ENCODE measurements at places on chromosomes 11 and 22. TPM values are rescaled to one million over a fixed set of nuclear protein-coding genes. Genes with fewer than 3 reads are reported as not detected.

GRCh38 chr11:116731821-116732220 lies 41.0 kb downstream of the BUD13 start:
- H3K4me3 ChIP-seq = no peak overlapping the region
- H3K27me3 ChIP-seq = no peaks in the 10 kb centered on the region
- DNase-seq = no peak
- no peaks in the 10 kb centered on the region for H3K36me3 ChIP-seq
- peaks cover 7% of the 10 kb centered on the region for H3K4me1 ChIP-seq

- H3K4me3 ChIP-seq = no peak overlapping the region
- DNase-seq = no peak
- no peak overlapping the region for H3K27ac ChIP-seq
These were observed 14.0 kb upstream of the NRGN start for GRCh38 chr11:124725719-124726105.

DNA sequence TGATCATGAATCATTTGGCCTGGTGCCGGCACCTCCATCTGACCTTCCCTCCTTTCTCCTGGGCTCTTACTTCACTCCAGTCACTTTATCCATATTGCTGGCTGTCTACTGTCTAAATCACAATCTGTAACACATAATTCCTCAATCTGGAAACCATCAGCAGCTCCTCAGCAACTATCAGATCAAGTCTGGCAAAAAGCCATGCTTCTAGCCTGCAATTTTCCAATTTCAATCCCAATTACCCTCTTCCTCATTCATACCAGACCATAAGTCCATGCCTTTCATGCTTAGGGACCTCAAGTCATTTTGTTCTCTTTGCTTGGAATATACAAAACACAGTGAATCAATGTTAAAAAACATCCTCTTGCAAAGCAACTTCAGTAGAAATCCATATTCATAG lies 882.8 kb upstream of the ANO3 start:
- DNase-seq = no peak
- H3K36me3 ChIP-seq = no peaks in the 10 kb centered on the region
- H3K27me3 ChIP-seq = no peaks in the 10 kb centered on the region

DNA sequence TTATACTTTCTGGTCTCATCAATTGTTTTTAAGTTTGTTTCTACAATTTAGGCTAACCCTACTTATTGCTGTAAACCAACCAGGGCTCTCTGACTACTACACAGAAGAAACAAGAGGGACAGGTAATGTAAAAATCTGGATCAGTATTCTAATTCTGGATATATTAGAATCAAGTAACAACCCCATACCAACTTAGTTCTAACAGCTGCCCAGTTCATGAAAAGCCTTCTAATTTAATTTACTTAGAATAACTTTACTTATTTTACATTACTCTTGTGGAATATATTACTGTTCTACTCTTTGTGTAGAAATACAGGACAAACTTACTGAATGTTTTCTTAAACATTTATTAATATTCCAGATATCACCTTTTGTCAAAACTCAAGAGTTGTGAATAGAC lies 45.5 kb upstream of the DBX1 start:
- no peak for DNase-seq
- no peak overlapping the region for H3K4me3 ChIP-seq
- H3K4me1 ChIP-seq = no peaks in the 10 kb centered on the region
- no peaks in the 10 kb centered on the region for H3K27me3 ChIP-seq
- H3K27ac ChIP-seq = no peak overlapping the region

GRCh38 chr11:110407315-110407714 lies 22.4 kb upstream of the FDX1 start:
- H3K27ac ChIP-seq = no peak overlapping the region
- no peak for DNase-seq
- no peaks in the 10 kb centered on the region for H3K27me3 ChIP-seq
- H3K4me3 ChIP-seq = no peak overlapping the region
- H3K36me3 ChIP-seq = no peaks in the 10 kb centered on the region

GRCh38 chr22:50420015-50420414 lies 54.8 kb downstream of the SBF1 start:
- no peaks in the 10 kb centered on the region for H3K27me3 ChIP-seq
- H3K27ac ChIP-seq = no peak overlapping the region
- no peak overlapping the region for H3K4me3 ChIP-seq
- no peak for DNase-seq
- H3K4me1 ChIP-seq = no peaks in the 10 kb centered on the region
- no peaks in the 10 kb centered on the region for H3K36me3 ChIP-seq

DNA sequence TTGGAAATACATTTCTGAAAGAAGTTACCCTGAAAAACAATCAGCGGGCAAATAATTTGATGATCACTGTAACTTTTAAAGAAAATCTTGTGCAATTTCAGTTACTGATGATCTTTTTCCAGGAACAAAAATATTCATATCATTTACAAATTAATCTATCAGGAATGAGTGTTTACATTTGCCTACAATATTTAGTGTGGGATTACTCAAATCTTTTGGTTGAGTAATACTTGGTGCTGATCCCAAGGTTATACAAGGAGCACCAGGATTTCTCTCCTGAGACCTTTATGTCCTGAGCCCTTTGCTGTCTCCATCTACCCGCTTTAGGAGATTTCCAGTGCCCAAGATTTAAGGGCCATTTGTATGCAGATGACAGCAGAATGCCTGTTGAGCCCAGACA lies 116.1 kb downstream of the ATXN10 start:
- H3K4me1 ChIP-seq = peaks cover 31% of the 10 kb centered on the region
- H3K36me3 ChIP-seq = no peaks in the 10 kb centered on the region
- no peak overlapping the region for H3K27ac ChIP-seq
- no peak overlapping the region for H3K4me3 ChIP-seq
- H3K27me3 ChIP-seq = no peaks in the 10 kb centered on the region

- H3K27me3 ChIP-seq = no peaks in the 10 kb centered on the region
- H3K4me1 ChIP-seq = peaks cover 36% of the 10 kb centered on the region
- DNase-seq = no peak
These were observed 85.7 kb downstream of the WNT11 start for GRCh38 chr11:76120513-76121101.

Gene EHBP1L1
- 374 TPM for total RNA-seq

Gene PATE2
- not detected for total RNA-seq

Gene ETS1
- total RNA-seq = 19.6 TPM

- no peaks in the 10 kb centered on the region for H3K36me3 ChIP-seq
- no peak for DNase-seq
- peaks cover 15% of the 10 kb centered on the region for H3K4me1 ChIP-seq
These were observed 1.7 kb downstream of the C11orf96 start for GRCh38 chr11:43943931-43944751.

Gene UPB1
- 0.20 TPM for total RNA-seq

DNA sequence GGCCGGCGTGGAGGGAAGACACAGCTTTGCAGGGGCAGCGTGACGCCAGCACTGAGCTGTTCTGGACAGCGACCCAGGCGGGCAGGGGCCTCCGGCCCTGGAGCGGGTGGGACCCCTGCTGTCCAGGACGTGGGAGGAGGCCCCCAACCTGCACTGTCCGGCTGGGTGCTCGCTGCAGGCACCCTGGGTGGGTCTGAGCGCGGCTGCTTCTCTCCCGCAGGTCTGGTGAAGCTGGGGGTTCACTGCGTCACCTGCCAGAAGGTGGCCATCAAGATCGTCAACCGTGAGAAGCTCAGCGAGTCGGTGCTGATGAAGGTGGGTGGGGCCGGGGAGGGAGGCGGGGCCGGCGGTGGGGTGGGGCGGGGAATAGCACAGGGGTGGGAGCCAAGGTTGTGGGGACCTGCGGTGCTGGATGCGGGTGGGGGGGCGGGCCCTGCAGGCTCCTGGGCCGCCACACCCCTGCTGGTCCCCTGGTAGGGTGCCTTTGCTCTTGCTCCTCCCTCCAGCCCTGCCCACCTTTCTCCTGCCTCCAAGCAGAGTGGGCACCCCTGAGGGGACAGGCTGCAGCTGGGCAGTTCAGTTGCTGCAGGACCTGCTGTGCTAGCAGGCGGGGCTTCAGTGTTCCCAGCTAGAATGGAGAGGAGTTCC lies 46.2 kb downstream of the BRSK2 start:
- no peaks in the 10 kb centered on the region for H3K36me3 ChIP-seq
- no peak for DNase-seq
- H3K27ac ChIP-seq = no peak overlapping the region
- no peak overlapping the region for H3K4me3 ChIP-seq
- H3K27me3 ChIP-seq = no peaks in the 10 kb centered on the region

DNA sequence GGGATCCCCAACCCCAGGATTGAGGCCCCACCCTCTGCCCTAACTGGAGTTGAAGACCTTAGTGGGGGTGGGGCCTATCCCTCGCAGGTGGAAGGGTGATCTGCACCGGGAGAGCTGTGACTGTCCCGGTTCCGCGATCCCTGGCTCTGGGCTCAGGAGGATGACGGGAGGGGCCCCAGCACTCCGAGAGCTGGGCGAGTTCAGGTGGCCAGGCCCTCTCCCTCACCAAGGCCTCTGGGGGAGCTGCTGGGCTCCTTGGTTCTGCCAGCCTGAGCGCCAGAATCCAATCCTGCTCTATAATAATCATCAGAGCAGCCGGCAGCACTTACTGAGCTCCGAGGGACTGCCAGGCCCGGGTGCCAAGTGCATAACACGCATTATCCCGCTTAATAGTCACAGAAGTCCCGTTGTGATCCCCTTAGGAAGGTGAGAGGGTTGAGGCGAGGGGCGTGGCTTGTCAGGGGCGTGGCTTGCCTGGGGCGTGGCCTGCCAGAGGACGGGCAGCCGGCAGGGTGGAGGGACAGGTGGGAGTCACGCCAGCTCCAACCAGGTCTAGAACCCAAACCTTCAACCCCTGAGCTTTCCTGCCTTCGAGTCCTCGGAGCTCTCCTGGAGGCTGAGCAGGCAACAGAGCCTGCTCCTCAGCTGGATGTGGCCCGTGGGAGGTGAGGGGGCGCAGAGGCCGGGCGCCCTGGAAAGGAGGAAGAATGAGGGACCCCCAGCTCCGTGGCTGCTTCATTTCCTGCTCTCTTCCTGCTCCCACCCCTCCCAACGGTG lies 7.3 kb upstream of the SYT7 start:
- H3K4me3 ChIP-seq = peak overlapping the region; percentile 50
- no peaks in the 10 kb centered on the region for H3K27me3 ChIP-seq
- H3K36me3 ChIP-seq = no peaks in the 10 kb centered on the region
- peaks cover 10% of the 10 kb centered on the region for H3K4me1 ChIP-seq

DNA sequence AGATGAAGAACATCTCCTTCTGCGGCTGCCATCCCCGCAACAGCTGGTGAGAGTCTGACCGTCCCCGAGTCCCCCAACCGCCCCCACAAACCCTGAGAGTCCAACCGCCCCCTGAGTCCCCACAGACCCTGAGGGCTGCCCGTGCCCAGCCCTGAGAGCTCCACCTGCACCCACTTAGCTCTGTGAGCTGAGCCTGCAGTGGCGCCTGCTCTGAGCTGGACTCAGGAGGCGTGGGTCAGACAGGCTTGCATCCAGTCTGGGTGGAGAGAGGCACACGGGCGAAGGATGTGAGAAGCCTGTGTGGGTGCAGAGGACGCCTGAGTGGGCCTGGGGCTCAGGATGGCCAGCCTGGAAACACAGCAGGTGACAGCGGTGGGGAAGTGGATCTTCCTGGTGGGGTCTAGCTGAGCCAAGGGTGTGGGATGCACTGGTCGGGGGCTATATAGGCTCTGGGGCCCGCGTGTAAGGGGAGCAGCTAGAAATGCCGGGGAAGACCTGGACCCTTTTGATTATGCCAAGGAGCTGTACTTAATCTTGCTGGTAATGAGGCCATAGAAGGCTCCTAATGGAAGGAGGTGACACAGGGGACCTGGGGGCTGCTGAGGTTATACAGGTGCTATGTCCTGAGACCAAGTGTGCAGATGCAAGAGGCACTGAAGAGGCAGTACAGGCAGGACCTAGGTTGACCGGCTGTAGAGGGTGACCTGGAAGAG lies 6.5 kb downstream of the MAPK8IP2 start:
- H3K36me3 ChIP-seq = no peaks in the 10 kb centered on the region
- H3K27ac ChIP-seq = no peak overlapping the region
- no peak for DNase-seq
- no peaks in the 10 kb centered on the region for H3K4me1 ChIP-seq
- peaks cover 40% of the 10 kb centered on the region for H3K27me3 ChIP-seq

DNA sequence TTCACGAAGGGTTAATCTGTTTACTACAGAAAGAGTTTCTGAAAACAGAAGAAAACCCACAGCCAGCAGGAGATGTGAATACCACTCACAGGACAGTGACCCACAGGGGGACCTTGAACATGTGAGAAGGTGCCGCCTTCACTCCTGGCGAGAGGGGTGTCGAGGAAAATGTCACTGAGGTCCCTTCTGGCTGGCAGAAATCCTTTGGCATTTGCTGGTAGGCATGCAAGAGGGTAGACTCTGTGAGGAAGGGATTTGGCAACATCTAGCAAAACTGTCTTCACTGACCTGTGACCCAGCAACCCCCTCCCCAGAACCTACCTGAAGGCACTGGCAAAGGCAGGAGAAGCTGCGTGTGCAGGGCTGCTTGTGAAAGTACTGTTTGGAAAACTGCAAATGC lies 8.6 kb downstream of the KCNQ1 start:
- no peak for DNase-seq
- no peaks in the 10 kb centered on the region for H3K36me3 ChIP-seq
- no peaks in the 10 kb centered on the region for H3K4me1 ChIP-seq
- H3K4me3 ChIP-seq = no peak overlapping the region
- no peaks in the 10 kb centered on the region for H3K27me3 ChIP-seq

Gene MPZL2
- 1.2 TPM for total RNA-seq

DNA sequence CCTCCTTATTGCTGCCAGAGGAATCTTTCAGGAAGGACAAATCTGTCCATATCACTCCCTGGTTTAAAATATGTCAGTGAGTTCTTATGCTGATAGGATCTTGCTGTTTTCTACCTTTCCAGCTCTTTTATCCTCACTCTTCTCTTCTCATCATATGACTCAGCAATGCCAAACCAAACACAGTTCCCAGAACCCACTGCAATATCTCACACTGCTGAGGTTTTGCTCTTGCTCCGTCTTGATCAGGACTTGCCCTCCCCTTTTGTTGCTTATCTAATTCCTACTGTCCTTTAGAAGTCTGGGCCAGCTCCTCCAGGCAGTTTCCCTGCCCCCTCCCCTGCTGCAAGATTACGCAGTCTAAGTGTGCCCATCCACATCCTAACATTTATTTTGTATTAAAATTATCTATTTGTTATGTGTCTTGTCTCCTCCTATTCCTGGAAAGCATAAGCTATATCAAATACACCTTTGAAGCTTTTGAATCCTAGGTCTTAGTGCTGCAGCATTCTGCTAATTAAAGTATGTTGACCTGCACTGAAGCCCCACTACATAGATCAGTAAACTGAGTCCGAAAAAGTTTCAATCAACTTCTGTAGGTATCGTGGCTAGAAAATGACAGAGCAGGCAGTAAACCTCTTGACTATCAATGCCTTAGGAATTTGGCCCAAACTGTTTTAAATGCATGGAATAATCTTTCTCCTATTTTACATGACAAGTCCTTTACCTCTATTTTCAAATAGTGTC lies 119.2 kb upstream of the C11orf87 start:
- H3K36me3 ChIP-seq = no peaks in the 10 kb centered on the region
- H3K4me1 ChIP-seq = peaks cover 3% of the 10 kb centered on the region
- H3K27ac ChIP-seq = no peak overlapping the region
- H3K27me3 ChIP-seq = no peaks in the 10 kb centered on the region

Measured in gastrocnemius medialis (tissue), 4 donors.